ENCODE measurements at places on chromosomes 1 and 21.

DNA sequence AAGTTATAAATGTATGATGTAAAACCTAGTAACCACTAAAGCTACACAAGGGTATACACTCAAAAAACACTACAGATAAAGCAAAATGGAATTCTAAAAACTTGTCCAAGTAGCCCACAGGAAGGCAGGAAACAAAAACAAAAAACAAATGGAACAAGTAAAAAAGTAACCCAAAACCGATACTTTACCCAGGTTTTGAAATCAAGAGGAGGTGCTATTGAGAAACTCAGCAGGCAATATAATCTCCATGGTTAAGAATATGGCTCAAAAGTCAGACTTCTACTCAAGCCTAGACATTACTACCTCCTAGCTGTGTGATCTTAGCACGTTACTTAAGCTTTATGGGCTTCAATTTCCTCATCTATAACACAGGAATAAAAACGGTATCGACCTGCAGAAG lies 13.3 kb downstream of the RBBP5 start:
- no peak for DNase-seq

DNA sequence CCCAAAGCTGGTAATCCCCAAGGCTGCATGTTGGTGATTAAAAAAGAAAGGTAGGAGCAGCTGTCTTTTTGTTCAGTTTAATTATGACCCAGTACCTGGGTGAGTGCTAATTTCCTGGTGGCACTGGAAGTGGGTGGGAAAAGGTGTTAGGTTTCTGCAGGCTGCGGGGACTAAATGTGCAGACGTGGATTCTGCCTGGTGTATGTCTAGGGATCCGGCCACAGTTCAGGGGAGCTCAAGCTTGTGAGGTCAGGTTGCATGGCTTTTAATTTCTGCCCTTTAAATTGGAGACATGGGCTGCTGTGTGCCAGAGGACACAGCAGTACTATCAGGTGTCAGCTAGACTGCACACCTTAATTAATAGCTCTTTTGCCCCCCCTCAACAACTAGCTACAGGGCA lies 20.3 kb upstream of the TBX19 start:
- no peak for DNase-seq

DNA sequence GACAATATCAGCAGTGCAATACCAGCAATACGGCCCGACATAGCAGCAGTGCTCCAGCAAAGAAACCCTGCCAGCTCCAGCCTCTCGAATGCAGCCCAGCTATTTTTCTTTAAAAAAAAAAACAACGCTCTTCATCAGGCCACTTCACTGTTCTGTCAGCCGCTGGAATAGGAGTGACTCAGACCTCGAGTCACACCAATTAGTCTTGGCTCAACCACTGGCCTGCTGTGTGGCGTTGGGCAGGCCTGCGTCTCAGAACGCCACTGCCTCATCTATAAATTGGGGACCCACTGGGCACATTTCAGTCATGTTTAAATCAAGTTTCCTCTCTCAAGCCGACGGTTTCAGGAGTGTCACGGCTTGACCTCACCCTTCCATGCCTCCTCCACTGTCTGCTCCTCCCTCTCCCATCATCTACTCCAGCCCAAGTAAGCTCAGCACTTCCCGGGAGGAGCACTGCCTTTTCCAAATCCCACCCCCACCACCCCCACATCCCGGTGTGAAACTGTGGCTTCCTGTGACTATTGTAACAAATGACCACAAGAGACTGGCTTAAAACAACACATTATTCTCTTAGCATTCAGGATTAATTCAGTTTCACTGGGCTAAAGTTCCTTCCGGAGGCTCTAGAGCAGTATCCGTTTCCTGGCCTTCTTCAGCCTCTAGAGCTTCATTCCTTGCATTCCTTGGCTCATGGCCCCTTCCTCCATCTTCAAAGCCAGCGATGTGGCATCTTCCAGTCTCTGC lies 71.9 kb upstream of the EFHD2 start:
- DNase-seq: no peak

DNA sequence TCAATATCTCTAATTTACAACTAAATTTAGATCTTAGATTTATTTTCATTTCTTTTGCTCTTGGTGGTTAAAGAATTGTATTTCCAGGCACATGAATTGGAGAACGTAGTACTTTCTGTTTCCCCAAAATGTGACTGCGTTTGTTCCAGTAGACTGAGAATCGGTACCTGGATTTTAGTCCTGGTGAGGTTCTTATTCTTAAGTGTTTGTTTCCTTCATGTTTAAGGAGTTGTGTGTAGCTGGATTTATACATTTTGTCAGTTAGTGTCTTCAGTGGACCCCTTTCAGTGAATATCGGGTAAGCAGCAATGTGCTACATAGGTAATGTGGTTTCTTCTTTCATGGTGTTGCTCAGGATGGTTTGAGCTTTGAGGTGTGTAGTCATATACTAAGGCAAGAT lies 6.8 kb downstream of the MIER1 start:
- DNase-seq: no peak

- no peak for DNase-seq
Measured at GRCh38 chr1:201443747-201444146, 22.2 kb upstream of the TNNI1 start.

DNA sequence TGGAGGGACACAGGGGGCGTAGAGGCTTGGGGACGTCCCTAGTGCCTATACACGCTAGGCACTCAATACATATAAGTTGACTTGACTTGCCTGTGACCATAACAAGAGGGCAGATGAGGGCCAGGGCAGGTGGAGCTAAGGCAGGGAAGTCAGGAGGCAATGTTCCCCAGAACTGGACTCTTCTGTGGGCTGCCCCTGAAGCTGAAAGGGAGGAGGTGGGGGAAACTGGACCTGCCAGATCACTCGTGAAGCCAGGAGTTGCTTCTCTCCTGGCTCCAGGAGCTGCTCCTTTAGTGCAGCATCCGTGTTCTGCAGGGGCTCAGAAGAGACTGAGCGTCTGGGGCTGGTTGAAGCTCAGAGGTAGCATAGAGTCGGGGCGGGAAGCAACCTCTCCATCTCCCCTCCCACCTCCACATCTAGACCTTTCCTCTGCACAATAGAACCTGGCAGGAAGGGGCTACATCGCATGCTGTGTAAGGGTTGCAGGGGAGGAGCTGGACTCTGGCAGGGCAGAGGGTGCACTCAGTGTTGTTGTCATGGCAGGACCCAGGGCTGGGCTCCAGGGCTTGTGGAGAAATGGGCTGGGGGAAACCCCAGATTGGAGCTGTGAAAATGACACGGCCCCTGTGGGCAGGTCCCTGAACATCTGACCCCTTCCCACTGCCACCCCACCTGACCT lies 2.9 kb upstream of the SEMA4A start:
- no peak for DNase-seq

DNA sequence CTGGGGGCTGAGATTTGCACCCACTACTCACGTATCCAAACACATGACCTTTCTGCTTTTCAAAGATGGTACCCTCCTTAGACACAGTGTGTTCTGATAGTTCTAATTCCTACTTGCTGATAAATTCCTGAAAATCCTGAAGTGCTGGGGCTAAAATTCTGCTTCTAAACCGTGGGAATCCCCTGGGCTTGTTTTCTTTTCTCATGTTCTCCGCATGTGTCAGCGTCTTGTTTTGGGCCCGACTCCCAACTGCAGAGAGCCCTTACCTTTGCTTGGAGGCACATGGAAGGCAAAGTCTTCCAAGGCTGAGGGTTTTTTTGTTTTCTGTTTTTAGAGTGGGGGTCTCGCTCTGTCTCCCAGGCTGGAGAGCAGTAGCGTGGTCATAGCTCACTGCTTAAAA lies 27.2 kb downstream of the PSMG1 start:
- no peak for DNase-seq

DNA sequence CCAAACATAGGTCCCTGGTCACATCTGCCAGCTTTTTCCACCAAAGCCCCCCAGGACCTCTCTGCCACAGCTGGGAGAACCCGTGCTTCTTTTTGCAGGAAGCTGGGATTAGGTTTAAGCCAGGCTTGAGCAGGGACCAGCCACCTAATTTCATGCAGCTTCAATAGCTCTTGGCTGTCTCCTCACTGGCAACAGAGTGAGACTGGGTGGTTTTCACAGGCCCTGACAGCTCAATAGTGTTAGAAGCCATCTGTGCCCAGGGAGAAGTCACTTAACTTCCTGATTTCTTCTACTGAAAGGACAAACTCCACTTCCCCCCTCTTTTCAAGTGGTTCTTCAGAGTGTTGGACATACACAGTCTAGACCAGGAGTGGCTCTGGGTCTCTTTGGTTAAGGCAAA lies 20.4 kb upstream of the SRSF4 start:
- no peak for DNase-seq

DNA sequence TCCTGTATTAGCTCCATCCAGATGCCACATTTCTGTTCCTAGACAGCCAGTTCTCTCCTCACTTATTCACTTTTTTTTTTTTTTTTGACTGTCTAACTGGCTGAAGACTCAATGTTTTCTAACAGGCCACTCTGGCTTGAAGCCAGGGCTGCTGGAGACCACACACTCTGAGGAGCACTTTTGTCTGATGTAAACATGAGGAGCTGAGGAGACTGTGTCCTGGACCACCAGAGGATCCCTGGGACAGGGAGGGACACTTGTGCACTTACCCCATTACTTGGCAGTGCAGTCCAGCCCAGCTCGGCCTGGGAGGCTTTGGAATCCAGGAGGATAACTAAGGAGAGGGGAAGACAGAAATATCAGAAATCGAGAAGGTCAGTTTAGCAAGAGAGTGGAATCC lies 2.4 kb downstream of the EPHA10 start:
- no peak for DNase-seq

GRCh38 chr1:224308064-224308463 lies 21.9 kb downstream of the NVL start:
- no peak for DNase-seq

- no peak for DNase-seq
Measured at GRCh38 chr21:36208326-36209013, 51.8 kb downstream of the DOP1B start.

DNA sequence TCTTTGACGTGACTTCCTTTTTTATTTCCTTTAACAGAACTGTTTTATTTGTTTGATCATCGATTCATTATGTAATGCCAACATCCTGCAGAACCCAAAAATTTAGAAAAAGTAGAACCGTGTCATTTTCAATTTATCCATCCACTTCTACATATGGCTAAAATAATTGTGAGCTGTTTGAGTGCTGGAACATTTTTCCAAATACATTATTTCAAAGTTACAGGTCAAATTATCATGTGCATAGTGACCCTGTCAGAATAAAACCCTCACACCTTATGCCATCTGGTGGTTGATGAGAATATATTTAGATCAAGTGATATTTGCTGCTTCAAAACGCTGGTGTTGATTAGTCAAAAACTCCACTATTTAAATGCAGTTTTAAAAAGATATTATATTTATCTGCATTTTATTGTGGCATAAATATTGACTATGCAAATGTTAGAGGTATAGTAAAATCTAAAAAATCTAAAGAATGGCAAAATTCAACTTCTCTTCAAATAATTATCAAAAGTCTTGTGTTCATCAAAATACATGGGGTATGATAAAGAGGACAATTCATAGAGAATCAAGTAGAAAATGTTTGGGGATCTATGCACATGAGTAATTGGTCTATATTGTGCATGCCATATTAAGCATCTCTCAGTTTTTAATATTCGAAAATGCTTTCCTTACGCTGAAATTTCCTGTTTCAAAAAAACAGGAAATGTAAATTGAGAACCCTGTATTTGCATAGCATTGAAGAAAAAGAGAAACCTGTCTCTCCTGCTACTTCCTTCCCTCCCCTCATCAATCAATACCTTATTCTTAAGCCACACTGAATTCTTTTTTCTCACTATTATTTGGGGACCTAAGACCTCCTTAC lies 39.7 kb downstream of the UBE2U start:
- DNase-seq: no peak

DNA sequence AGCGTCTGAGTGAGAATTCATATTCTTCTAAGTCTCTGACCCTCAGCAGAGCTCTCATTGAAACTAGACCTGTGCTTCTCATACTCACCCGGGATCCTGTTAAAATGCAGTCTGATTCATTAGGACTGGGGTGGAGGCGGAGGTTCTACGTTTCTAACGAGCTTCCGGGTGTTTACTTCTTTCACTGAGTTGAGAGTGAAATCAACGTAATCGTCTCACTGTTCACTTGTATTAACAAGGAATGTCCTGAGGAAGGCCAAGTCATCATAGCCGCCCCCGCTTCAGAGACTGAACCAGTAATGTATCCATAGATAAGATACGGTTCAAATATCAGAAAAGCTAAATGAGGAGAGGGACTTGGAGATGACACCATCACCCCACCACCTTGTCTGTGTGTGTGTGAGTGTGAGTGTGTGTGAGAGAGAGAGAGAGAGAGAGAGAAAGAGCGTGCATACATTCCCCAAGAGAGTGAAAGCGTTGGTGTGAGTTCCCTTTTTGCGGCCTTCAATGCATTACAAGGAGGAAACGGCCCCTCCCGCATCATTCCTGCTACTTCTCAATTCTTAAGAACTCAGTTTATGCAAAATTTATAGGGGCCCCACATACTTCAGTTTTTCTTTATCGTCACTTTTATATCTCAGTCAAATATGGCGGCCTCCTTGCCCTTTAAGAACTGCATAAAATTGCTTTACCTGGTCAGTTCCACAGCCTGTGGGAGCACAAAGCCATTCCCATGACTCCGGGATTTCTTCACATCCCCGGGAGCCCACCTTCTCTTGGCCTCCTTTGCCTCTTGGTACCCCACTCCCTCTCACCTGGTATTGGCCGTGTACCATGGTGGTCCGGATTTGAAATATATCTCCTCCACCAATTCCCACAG lies 19.8 kb downstream of the KMO start:
- DNase-seq: no peak

- no peak for DNase-seq
Measured at GRCh38 chr1:7543718-7544090, 227.4 kb upstream of the VAMP3 start.

GRCh38 chr1:185017338-185017737 lies 28.0 kb upstream of the RNF2 start:
- no peak for DNase-seq

GRCh38 chr1:66951513-66951912 lies 26.7 kb downstream of the MIER1 start:
- no peak for DNase-seq

DNA sequence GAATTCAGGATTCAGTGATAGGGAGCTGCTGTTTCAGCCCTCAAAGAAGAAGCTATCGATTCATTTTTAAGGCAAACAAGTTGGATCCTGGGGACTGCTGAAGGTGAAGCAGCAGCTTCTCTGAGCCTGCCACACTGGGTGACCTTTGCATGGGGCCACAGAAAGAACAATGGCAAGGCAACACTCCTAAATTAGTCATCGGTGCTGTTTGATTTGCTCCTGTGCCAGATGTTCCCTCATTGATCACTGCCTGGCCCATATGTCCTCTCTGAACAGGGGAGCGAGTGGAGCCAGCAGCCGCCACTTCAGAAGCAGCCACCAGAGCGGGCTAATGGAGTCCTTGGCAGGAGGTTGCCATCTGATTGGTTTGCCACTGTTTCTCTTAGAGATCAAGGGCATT lies 391.5 kb downstream of the NTNG1 start:
- no peak for DNase-seq

Data from HEK293T (cell line).